ENCODE measurements at places on chromosomes 16 and 17. TPM values are rescaled to one million over a fixed set of nuclear protein-coding genes. Genes with fewer than 3 reads are reported as not detected.

The MT2A gene
- total RNA-seq, result not detected

The SSTR5 gene
- total RNA-seq, result not detected

The CCL13 gene
- total RNA-seq, result not detected

The DHRS7C gene
- 0.63 TPM for total RNA-seq

The CACNG4 gene
- 2.2 TPM for total RNA-seq

The CPHXL2 gene
- total RNA-seq, result not detected
